CD4-positive, alpha-beta T cell treated with Interleukin-10 for 1 hour (primary cell): ENCODE measurements at places on chromosomes 12 and 14.

DNA sequence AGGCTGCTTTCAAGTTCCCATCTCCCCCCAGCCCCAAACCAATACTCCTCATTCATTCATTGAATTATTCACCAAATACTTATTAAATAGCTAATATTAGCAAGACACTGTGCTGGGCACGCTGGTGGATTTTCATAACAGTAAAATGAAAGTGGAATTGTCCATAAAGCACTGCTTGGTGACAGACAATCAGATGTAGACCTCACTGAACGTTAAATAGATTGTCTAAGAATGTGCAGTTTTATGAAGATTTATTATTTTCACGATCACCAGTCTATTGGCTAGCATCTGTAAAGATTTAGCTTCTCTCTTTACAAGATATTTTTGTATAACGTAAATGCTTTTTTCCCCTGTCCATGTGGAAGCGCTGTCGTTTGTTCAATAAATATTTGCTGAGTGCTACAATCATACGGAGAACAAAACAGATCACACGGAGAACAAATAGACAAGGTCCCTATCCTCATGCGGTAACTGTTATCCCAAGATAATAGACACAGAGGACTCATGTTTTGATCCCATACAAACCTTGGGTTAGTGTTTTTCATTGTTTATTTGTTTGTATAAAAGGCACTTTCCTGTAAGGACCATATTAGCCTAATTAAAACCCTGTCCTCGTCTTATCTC is 397.6 kb downstream of the BCAT1 start:
- no peak for DNase-seq

DNA sequence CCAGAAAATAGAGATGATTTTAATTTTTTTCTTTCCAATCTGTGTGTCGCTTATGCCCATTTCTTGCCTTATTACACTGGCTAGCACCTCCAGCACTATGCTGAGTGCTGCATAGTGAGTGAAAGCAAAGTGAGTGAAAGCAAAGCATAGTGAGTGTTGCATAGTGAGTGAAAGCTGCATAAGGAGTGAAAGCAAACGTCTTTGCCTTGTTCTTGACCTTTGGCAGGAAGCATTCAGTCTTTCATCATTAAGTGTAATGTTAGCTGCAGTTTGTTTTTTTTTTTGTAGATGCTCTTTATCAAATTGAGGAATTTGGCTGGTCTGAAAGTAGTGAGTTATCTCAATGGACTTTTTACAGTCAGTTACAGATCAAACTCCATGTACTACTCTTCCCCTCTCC is 6.9 kb upstream of the CORO1C start:
- DNase-seq: no peak

DNA sequence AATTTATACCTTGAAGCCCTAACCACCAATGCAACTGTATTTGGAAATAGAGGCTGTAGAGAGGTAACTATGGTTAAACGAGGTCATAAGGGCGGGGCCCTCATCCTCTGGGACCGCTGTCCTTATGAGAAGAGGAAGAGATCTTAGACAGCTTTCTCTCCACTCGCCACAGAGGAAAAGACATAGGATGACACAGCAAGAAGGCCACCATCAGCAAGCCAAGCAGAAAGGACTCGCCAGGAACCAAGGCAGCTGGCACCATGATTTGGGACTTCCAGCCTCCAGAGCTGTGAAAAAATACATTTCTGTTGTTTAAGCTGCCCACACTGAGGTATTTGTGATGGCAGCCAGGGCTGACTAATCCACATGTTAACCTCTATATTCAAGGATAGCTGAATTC is 30.4 kb upstream of the BCAT1 start:
- DNase-seq: no peak

DNA sequence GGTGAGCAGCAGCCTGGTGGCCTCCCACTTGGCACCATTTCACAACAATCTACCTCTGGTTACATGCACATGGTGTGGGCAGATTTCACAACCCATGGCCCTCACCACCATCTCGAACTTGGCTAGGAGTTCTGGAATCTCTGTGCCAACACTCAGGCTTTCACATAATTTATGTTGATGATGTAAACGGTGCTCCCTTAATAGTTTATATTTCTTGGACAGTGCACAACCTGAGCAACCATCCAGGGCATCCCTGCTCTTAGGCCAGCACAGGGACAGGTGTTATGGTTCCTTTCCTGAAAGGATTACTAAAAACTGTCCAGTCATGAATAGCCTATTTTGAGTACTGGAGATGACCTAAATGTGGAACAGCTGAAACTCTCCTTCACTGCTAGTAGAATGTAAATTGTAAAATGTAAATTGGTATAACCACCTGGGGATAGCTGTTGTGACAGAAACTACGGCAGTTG is 28.6 kb downstream of the ABCB9 start:
- DNase-seq: no peak

GRCh38 chr14:71932229-71932981 is at the start of gene RGS6:
RGS6 (plus strand) TSS chr14:71932429.
- no peak for DNase-seq

GRCh38 chr12:11545484-11546330 is 103.8 kb upstream of the ETV6 start:
- DNase-seq: peak; percentile 69

DNA sequence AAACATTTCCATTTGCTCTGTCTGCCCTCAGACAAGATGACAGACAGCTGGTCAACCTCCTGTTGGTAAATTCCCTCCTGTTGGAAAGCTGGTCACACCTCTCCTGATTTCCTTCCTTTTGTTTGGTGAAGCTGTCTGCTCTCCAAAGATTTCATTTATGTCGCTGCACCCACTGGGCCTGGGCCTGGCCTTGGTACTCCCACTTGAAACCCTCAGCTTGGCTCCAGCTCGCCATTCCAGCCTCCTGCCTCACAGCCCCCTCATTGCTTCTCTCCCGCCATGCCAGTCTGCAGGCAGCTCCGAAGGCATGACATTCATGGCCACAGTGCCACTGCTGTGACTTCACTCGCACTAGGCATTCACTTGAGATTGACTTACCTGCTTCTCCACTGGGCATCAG is 451.8 kb downstream of the VRK1 start:
- DNase-seq: no peak

DNA sequence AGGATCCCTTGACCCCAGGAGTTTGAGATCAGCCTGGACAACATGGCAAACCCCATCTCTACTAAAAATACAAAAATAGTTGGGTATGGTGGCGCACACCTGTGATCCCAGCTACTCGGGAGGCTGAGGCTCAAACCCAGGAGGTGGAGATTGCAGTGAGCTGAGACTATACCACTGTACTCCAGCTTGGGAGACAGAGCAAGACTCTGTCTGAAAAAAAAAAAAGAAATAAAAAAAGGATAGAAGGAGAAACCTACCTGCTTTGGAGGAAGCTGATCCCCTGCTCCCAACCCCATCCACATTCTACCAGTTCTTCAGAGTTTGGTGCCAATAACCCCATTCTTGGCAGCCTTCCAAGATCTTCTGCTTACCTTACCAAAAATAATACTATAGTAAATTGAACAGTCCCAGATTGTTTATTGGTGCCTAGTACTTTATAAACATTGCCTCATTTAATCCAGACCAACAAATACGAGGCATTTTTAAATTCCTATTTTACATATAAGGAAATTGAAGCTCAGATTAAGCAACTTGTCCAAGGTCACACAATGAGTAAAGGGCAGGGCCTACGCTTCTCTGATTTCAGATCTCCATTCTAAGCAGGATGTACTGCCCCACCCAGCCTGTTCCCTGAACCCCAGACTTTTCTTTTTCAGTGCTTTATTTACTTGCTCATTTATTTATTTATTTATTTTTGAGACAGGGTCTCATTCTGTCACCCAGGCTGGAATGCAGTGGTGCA is 33.2 kb upstream of the FAM222A start:
- no peak for DNase-seq

DNA sequence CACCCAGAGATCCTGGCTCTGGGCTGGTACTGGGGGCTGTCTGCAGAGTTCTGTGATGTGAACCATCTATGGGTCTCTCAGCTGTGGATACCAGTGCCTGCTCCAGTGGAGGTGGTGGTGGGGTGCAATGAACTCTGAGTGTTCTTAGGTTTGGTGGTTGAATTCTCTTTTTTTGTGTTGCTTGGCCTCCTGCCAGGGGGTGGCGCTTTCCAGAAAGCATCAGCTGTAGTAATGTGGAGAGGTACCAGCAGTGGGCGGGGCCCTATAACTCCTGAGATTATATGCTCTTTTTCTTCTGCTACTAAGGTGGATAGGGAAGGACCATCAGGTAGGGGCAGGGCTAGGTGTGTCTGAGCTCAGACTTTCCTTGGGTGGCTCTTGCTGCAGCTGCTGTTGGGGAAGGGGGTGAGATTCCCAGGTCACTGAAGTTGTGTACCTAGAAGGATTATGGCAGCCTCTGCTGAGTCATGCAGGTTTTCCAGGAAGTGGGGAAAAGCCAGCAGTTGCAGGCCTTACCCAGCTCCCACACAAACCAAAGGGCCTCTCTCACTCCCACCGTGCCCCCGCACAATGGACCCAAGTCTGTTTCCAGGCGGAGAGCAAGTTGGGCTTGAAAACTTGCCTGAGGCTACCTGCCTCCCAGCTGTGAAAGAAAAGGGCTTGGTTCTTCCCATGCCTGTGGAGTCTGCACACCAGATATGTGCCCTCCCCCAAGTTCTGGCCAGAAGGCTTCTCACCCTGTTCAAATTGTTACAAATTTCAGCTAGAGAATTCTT is 18.6 kb downstream of the CCER1 start:
- DNase-seq: no peak

DNA sequence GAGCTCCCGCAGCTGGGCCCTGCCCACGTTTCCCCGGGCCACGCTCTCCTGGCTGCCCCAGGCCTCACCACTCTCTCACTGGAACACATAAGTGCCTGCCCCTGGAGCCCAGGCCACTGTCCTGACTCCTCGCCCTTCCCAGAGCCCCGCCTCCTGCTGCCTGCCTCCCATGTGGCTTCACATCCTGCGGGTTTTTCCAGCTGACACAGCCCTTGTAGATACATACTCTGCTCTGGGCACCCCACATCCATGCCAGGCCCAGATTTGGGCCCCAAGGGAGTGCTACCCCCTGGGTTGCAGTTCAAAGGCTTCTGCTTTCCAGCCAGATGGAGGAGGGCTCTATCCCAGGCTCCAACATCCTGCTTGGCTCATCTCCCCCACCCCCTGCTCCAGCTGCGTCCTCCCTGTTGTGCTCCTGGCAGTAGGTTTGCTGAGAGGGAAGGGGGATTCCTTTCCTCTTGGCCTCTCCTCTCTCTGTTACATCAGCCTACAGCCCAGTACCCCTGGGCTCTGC is 60.1 kb downstream of the TSPAN9 start:
- no peak for DNase-seq

- no peak for DNase-seq
Measured at GRCh38 chr12:91094032-91094662, 17.1 kb downstream of the LUM start.

DNA sequence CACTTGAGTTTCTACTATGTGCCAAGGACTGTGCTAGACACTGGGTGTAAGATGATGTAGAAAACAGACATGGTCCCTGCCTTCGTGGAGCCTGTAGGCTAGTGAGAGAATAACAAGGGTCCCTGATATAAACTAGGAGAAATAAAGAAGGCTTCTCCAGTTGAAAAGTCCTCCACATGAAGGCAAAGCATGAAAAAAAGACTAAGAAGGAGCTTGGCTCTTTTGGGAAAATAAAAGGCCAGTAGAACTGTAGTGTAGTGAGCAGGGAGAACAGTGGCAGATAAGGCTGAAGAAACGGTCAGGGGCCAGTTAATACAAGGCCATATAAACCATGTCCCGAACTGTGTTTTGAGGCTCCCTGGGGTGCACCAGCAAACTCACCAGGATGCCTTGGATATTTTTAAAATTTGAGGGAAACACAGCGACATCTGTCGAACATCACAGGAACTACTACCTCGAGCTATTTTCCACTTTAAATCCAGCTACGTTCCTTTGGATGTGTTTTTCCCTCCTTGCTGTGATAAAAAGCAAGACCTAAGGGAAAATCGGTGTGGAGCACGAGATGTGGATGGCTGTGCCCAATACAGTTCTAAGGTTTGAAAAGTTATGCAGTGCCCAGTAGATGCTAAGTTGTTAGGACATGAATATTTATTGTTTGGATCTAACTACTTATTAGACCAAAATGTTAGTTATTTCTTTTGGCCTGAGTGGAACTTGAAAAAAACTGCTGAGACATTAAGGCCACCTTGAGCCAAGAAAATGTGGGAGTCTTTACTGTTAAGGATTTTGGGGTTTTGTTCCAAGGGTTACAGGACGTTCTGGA is 8.5 kb upstream of the CFL2 start:
- peak; percentile 60 for DNase-seq

GRCh38 chr14:78335531-78335930 is 165.4 kb downstream of the NRXN3 start:
- DNase-seq: no peak

DNA sequence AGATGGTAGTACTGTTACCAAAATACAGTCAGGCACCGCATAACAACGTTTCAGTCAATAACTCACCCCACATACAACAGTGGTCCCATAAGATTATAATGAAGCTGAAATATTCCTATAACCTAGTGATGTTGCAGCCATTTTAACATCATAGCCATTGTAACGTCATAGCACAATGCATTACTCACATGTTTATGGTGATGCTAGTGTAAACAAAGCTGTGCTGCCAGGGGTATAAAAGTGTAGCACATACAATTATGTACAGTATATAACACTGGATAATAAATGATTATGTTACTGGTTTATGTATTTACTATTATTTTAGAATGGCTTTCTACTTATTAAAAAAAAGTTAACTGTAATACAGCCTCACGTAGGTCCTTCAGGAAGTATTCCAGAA is 37.0 kb downstream of the GPR137C start:
- DNase-seq: no peak

DNA sequence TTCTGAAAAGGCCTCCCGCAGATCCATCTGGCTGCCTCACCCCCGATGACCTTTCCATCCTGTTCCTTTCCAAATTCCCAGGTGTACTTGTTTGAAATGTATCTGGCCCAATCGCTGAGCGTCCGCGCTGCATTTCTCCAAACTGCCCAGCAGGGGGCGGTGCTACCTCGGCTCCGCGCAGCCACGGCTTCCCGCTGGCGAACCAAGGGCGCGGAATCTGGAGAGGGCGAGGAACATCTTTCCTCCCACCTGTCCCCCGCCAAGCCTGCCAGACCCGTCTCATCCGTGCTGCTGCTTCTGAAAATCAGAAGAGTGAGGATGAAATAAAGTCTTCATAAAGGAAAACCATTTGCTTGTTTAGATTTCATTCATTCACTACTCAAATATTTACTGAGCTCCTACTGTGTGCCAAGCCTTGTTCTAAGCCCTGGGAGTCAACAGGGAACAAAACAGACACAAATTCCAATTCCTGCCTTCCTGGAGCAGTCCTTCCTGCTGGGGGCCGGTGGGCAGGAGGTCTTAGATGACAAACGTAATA is 16.8 kb upstream of the MYL2 start:
- peak; percentile 49 for DNase-seq

DNA sequence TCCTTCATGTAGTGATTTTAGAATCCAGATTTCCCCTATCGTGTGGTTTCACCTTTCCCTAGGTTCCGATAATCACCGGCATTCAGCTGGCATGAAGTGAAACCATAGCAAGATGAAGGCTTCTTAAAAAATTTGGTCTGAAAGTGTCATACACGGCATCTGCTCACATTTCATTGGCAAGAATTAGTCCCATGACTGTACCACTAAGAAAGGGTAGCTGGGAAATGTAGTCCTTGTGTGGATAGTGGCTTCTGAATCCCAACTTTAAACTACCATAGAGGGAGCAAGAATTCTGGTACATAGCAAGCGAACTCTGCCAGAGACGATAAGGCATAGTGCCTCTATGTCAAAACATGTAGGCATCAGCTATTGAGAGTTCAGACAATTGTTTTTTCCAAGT is 360.1 kb upstream of the TBX3 start:
- DNase-seq: no peak
